ENCODE measurements at places on chromosomes 2 and 18. TPM values are rescaled to one million over a fixed set of nuclear protein-coding genes. Genes with fewer than 3 reads are reported as not detected.
A peak's percentile ranks its signal among the peaks of the same experiment; 100 is the strongest.

DNAJC5G gene
- 0.42 TPM for total RNA-seq

MERTK gene
- 19.9 TPM for total RNA-seq

GRCh38 chr2:138415985-138416384 lies 85.6 kb upstream of the SPOPL start:
- no peak for DNase-seq

- DNase-seq = no peak
Observed at GRCh38 chr2:213016166-213016983, 135.0 kb downstream of the IKZF2 start.

FKBP7 gene
- total RNA-seq = 14.7 TPM

MYOM1 gene
- 17.2 TPM for total RNA-seq

EVA1A gene
- total RNA-seq = 0.17 TPM

- DNase-seq = no peak
Observed at GRCh38 chr18:50218432-50219197, 23.7 kb upstream of the MYO5B start.

GRCh38 chr2:223586261-223586660 lies 15.9 kb downstream of the SCG2 start:
- DNase-seq = no peak

DNA sequence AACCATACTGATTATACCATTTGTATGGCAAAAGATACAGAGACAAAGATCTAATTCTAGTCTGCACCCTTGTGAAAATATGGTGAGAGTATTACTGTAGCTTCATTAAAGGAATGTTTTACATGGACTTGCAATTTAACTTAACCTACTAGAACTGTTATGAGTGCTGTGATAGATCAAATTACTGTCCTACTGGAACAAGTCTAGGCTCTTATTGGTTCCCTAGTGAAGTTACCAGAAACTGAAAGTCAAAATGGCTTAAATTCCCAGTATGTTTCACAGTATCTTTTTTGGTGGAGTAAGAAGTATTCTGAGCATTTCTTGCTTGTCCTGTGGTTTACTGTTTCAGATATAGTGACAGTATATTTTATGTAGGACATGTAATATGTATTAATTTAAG lies 3.8 kb upstream of the TBR1 start:
- no peak for DNase-seq

- no peak for DNase-seq
Observed at GRCh38 chr18:31657823-31658669, 26.3 kb downstream of the B4GALT6 start.

MEP1B gene
- not detected for total RNA-seq

RNF125 gene
- total RNA-seq = 3.7 TPM

DNA sequence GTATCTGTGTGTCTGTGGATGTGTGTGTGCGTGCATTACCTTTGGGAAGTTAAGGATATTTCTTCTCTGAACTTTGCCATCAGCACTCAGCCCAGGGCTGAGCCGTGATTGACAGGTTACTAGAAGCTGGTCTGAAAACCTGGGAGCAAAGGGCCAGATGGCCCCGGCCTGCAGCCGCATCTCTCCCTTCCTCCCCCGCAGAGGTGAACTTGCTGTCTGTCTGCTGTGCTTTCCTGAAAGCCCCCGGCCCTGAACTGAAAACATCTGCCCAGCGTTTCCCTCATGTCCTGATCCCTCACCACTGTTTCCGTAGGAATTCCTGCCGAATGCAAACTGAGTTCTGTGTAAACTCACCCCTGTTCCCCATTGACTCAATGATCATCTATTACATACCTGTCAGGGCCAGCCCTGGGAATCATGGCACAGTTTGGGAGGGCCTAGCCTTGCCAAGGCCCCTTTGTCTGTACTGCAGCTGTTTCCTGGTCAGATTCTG lies 45.8 kb downstream of the MYCN start:
- DNase-seq = no peak

- no peak for DNase-seq
Observed at GRCh38 chr2:237167934-237168333, 82.2 kb downstream of the COPS8 start.

DNA sequence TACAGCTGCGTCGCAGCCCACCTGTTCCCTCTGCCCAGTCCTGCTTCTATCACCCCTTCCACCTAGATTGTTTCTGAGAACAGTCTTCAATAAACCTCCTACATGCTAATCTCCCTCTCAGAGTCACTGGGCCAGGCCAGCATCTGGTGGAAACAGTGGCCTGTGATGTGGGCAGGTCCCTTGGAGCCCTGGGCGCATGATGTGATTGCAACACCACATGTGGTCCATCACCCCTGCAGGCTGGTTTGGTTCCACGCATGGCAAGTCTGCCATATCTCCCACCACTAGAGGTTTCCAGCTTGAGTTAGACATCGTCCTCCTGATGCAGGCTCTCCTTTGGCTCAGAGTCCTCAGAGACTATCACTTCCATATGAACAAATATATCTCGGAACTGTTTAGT lies 83.5 kb downstream of the PRKCE start:
- no peak for DNase-seq

GRHL1 gene
- total RNA-seq = 5.1 TPM

GRCh38 chr2:181380581-181380980 lies 76.6 kb upstream of the ITGA4 start:
- DNase-seq = no peak

GRCh38 chr2:67169417-67170140 lies 227.6 kb upstream of the ETAA1 start:
- DNase-seq = no peak

DNA sequence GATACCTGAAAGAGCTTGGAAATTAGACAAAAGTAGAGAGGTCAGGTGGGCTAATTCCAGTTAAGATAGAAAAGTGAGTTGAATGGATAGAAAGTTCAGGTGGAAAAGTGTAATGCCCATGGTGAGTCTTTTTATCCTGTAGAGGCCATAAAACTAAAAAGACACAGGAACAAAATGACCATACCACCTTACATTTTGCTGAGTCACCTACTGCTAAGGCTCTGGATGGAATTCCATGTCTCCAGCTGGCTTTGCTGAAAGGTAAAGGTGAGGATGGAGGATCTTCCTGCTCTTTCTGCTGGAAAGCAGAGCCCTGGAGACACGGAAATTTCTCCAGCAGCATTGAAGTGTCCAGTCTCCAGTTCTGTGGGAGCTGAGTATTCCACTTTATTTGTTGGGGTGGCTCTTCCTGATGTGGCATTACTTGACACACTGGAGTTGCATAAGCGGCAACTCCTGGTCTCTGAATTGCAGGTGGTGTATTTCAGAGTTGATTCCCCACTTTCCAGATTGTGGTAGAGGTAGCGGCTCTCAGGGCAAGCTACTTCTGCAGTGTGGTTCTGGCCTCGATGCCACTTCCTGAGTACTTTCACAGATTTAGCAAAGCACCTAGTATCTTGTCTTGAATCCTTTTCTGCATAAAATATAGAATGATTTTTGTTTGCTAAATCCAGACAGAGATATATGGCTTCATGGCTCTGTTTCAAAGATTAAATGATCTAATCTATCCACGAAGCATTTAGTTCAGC lies 10.7 kb downstream of the IL1RL2 start:
- DNase-seq = no peak

DNA sequence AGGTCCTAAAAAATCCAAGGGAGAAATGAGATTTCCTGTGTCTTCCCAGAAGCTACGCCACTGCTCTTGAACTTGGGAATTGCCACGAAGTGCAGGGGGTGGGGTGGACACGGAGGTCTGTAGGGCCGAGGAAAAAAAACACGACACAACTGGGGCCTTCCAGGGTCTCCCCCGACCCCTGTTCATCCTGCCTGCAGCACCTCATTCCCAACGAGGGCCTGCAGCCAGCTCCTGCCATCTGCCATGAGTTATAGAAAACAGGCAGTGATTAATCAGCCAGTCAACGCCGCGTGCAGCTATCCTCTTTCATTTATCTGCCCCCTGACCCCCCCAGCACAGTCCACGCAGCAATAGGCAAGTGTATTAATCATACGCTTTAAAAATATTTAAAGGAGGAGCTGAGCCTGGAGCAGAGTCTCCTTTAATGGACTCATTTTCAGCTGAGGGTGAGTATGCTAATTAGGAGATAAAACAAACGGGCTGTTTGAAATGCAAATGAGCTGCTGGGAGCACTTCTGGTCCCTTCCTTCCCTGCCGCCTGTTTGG lies 209.9 kb downstream of the TFCP2L1 start:
- no peak for DNase-seq

SAG gene
- total RNA-seq = not detected

DNA sequence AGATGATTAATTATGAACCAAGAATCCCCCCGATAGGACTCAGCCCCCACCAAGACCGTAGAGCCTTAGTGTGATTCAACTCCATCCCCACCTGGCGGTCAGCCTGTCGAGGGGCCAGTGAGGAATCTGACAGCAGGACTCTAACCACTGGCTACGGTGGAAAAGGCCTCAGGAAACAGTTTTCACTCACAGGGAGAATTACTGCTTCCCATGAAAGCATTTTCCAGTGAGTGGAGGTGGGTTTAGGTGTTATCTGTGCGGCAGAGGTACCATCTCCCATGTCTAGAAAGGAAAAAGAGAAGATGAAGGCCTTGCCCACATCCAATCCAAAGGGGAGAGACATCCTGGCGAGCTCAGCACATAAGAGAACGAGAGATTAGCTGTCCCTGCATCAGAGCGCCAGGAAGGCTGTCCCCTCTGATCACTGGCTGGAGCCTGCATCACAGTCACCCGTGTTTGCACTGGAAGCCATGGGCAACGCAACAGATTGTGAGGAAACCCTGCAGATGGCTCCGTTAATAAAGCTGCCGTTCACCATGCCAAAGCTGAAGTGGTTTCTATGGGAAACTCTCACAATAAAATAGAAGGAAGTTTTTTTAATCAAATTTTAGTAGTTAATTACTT lies 22.3 kb downstream of the COX7A2L start:
- peak; percentile 29 for DNase-seq

FSHR gene
- total RNA-seq = not detected

NCOA1 gene
- total RNA-seq = 48.2 TPM

DNA sequence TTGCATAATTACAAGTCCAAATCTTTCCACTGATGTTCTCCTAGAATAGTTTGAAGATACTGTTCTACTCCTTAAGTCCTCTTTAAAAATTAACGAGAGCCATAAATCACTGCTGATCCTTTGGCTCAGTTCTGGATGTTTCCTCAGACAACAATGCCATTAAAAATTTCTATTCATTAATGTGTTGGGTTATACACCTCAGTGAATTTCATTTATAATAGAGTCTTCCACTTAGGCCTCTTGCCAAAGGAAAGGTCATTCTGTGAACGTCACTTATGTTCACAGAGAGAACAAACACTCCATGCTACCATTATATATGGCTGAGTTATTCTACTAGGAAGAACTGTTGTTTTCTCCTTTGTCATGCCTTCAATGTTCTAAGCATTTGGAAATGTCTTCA lies 1472.3 kb upstream of the CELF4 start:
- DNase-seq = no peak

CFC1 gene
- total RNA-seq = not detected

SP100 gene
- 92.2 TPM for total RNA-seq

DNA sequence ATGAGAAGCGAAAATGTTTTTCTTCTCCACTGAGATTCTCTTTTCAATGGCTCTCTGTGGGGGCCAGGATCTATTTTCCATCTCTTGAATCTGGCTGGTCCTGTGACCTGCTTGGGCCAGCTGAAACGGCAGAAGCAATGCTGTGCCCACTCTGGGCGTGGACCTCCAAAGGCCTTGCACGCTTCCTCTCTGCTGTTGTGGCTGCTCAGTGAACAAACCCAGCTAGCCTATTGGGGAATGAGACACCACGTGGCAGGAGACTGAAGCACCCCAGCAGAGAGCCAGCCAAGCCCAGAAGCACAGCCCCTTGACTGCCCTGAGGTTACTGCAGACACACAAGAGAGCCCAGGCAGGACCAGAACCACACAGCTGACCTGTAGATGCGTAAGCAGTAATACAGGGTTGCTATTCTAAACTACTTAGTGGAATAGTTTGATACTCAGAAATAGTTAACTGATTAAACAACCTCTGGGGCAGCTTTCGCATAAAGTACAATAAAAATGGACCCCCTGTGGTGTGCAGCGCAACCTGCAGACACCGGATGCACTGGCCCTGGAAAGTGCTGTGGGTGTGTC lies 221.7 kb upstream of the SH3BP4 start:
- peak; percentile 90 for DNase-seq

SLC9A4 gene
- total RNA-seq = not detected

DNA sequence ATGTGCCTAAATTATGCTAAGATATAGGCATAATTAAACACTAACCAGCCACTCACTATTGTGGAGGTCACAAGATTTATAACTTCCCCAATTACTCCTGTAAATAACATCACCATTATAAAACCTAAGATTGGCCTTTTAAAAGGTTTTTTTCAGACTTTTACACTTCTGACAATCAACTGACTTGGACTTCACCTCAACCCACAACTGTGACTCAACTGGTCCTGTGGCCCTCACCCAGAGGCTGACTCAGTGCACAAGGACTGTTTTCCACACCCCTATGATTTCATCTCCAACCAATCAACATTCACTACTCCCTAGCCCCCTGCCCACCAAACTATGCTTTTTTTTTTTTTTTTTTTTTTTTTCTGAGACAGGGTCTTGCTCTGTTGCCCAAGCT lies 11.6 kb downstream of the TTR start:
- DNase-seq = no peak

DNA sequence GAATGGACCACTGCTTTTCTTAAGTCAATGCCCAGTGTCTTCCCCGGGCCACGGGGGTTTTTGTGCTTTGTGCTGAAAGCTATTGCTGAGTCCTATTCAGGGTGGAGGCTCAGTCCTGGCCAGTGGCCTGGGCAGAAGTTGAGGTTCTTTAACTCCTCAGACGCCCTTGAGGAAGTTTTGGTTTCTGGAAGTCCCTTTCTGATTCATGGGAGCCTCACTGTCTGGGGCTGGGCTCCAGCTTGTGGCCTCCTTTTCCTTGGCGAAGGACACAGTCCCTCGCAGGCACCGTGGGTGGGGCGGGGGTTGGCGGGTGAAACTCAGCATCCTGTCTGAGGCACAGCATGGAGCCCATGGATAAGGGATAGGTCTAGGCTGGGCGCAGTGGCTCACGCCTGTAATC lies 465.2 kb upstream of the HS6ST1 start:
- peak; percentile 81 for DNase-seq

Data from esophagus muscularis mucosa (tissue), 4 donors.